Activated CD4-positive, alpha-beta memory T cell treated with anti-CD3 and anti-CD28 coated beads for 36 hours (primary cell): ENCODE measurements at places on chromosomes 13 and 19. TPM values are rescaled to one million over a fixed set of nuclear protein-coding genes. Genes with fewer than 3 reads are reported as not detected.

The DMAC2 gene
- total RNA-seq = 47.5 TPM

The NEK5 gene
- total RNA-seq = 0.05 TPM

The ZNF723 gene
- total RNA-seq = 0.12 TPM

The MEIS3 gene
- 0.63 TPM for total RNA-seq

The UBE2L5 gene
- total RNA-seq = not detected

The SGCG gene
- total RNA-seq = not detected

The DDX39A gene
- total RNA-seq = 204 TPM

The DAND5 gene
- total RNA-seq = 0.12 TPM

The LAMP1 gene
- 46.8 TPM for total RNA-seq

GRCh38 chr13:63408331-63409189 is 1992.9 kb upstream of the PCDH20 start:
- H3K4me3 ChIP-seq = no peak overlapping the region
- no peak overlapping the region for H3K27ac ChIP-seq
- H3K4me1 ChIP-seq = no peaks in the 10 kb centered on the region
- H3K27me3 ChIP-seq = no peaks in the 10 kb centered on the region

DNA sequence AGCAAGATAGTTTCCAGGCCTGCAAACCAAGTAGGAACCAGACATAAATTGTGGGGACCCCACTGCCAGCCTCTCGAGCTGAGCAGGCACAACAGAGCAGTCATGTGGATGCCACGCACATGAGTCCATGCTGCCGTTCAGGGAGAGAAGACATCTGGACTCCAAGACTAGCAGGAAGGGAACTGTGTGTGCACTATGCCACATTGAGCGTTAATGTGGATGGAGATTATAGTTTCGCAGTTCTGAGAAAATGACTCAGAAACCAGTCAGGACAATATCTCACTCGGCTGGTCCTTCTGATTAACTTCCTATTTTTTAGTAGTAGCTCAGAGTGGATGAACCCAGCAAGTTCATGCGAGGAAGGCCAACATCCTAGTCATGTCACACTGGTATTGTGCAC is 124.9 kb downstream of the CRYL1 start:
- H3K4me1 ChIP-seq = peaks cover 10% of the 10 kb centered on the region
- DNase-seq = no peak
- H3K27me3 ChIP-seq = no peaks in the 10 kb centered on the region
- no peak overlapping the region for H3K4me3 ChIP-seq

DNA sequence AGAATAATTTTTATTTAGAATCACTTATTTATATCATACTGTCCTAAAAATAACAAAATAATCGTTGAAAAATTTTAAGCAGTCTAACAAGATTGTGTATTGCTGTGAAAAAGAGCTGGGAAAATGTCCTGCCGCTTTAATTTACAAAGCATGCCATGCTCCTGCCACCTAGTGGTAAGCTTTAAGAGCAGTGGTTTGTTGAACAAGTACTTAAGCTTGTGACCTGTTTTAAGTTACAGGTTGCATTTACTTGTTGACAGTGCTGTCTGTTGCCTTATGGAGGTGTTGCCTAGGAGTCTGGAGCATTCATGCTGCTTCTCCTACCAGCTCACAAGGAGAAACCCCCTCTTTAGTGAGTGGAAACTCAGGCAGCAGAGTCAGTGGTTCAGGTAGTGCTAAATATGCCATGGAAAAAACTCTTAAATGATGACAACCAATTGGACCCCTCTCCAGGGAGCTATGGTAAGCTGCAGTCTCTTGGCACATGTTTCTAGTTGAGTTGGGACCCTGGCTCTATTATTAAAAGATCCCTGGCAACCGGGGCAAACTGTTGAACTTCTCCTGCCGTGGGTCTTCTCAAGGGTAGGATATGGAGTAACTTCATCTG is 68.4 kb downstream of the SPATA13 start:
- peak; percentile 44 for DNase-seq
- H3K36me3 ChIP-seq = no peaks in the 10 kb centered on the region
- no peak overlapping the region for H3K4me3 ChIP-seq
- H3K4me1 ChIP-seq = peaks cover 24% of the 10 kb centered on the region

- no peak for DNase-seq
- H3K4me3 ChIP-seq = no peak overlapping the region
- no peak overlapping the region for H3K27ac ChIP-seq
- H3K36me3 ChIP-seq = no peaks in the 10 kb centered on the region
- H3K27me3 ChIP-seq = no peaks in the 10 kb centered on the region
Measured at GRCh38 chr13:99723878-99724277, 222.6 kb downstream of the TM9SF2 start.

GRCh38 chr13:97023117-97023516 is 28.8 kb upstream of the OXGR1 start:
- H3K4me3 ChIP-seq = no peak overlapping the region

- H3K4me3 ChIP-seq = no peak overlapping the region
- DNase-seq = no peak
- H3K36me3 ChIP-seq = peaks cover 6% of the 10 kb centered on the region
- H3K27ac ChIP-seq = no peak overlapping the region
- peaks cover 4% of the 10 kb centered on the region for H3K4me1 ChIP-seq
Measured at GRCh38 chr19:6952956-6953355, 65.6 kb downstream of the ADGRE1 start.

DNA sequence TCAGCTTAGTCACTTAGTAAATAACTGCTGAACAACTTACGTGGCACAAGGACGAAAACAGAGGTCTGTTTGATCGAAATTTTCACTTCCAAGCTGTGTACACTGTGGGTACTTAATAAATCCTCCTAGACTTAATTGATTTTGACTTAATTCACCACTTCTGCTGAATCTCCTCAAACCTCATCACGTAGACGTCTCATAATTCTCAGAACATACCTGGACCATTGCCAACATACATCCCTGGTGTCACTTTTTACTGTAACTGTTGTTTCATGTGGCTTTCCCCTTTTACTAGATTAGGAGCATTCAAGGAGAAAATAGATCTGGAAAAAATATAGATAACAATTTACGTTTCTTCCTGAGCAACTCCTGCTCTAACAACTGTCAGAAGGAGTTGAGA is 105.0 kb downstream of the MBNL2 start:
- no peak overlapping the region for H3K27ac ChIP-seq
- no peak overlapping the region for H3K4me3 ChIP-seq
- no peaks in the 10 kb centered on the region for H3K27me3 ChIP-seq

DNA sequence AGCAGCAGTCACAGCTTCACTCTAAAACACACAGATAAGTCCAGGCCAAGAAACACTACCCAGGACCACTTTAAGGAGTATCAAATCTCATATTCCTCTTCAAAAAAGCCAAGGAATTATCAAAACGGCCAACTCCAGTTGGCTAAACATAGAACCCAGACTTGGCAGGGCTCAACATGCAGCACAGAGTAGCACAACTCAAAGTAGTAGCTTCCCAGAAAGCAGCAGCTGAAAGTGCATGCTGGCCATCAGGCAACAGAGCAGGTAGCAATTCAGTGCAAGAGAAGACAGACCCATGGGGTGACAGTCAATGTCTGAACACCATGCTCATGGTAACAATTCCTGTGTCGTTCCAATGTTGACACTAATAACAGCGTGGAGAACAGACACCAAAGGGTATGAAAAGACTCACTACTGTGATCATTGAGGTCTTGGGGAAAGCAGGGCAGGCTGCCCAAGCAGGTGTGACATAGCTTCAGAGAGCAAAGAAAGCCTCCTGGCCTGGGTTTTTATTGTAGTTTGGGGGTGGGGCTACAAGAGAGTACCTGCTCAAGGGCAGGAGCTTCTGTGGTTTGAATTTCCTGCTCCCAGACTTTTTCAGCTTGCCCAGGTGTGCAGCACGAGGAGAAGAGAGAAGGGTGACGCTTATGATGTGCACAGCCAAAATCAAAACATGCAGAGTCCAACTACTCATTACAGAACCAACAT is 6.2 kb downstream of the ZNF709 start:
- no peak for DNase-seq
- H3K36me3 ChIP-seq = peaks cover 2% of the 10 kb centered on the region
- H3K4me3 ChIP-seq = no peak overlapping the region
- H3K27ac ChIP-seq = no peak overlapping the region

- H3K4me3 ChIP-seq = no peak overlapping the region
- DNase-seq = no peak
- no peaks in the 10 kb centered on the region for H3K36me3 ChIP-seq
- H3K27ac ChIP-seq = no peak overlapping the region
- peaks cover 6% of the 10 kb centered on the region for H3K27me3 ChIP-seq
Measured at GRCh38 chr13:31595563-31595962, 143.8 kb upstream of the RXFP2 start.

DNA sequence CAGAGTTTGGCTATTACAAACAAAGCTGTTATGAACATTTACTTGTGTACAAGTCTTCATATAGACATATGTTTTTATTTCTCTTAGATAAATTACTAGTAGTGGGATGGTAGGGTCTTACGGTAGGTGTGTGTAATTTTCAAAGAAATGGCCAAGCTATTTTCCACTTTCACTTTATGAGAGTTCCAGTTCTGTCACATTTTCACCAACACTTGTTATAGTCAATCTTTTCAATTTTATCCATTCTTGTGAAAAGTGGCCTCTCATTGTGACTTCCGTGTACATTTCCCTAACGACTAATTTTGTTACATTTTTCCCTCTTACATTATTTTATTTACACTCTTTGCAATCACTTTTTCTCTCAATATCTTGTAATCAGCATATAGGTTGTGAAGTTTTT is 18.3 kb downstream of the MBD3L1 start:
- peaks cover 2% of the 10 kb centered on the region for H3K36me3 ChIP-seq
- H3K4me1 ChIP-seq = no peaks in the 10 kb centered on the region
- no peak overlapping the region for H3K4me3 ChIP-seq
- H3K27me3 ChIP-seq = peaks cover 6% of the 10 kb centered on the region
- no peak for DNase-seq
- no peak overlapping the region for H3K27ac ChIP-seq

DNA sequence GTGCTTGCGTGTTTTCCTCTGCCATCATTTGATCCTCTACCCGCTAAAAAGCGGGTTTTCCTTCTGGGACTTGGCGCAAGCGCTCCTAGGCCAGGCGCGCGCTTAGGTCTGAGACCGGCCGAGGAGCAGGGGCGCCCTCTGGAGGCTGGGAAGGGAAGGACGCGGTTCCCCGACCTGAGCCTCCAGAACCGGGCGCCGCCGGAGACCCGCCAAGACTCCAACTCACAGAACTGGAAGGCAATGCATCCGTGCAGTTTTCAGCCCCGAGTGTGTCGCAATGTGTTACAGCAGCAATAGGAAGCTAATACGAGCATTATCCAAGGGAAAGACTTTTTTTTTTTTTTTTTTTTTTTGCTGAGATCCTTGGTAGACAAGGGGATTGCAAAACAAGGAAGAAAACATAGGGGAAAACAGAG is 190.9 kb downstream of the COL4A1 start:
- H3K27ac ChIP-seq = no peak overlapping the region
- H3K36me3 ChIP-seq = no peaks in the 10 kb centered on the region
- H3K27me3 ChIP-seq = peaks cover 27% of the 10 kb centered on the region
- DNase-seq = peak; percentile 65

DNA sequence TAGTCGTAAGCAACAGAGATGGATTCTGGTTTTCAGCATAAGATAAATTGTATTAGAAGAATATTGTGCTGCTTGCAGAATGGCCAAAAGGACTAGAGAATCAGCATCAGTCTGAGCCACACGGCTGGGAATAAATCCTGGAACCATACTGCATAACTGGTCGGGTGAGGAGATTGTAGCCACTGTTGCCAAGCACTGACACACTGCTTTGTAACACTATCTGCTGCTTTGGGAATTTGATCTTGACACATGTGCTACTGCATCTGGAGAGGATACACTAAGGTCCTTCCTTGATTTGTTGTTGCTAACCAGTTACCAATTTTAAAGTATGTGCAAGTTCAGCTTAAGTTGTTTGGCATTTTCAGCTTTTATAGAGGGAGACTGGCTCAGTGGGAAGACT is 1.9 kb downstream of the HNRNPA1L2 start:
- H3K27me3 ChIP-seq = no peaks in the 10 kb centered on the region
- H3K4me1 ChIP-seq = no peaks in the 10 kb centered on the region
- H3K36me3 ChIP-seq = peaks cover 35% of the 10 kb centered on the region
- H3K4me3 ChIP-seq = no peak overlapping the region
- no peak for DNase-seq

GRCh38 chr13:26923824-26924605 is 163.4 kb upstream of the GPR12 start:
- peaks cover 22% of the 10 kb centered on the region for H3K27me3 ChIP-seq
- no peak overlapping the region for H3K4me3 ChIP-seq
- no peaks in the 10 kb centered on the region for H3K4me1 ChIP-seq
- DNase-seq = no peak

DNA sequence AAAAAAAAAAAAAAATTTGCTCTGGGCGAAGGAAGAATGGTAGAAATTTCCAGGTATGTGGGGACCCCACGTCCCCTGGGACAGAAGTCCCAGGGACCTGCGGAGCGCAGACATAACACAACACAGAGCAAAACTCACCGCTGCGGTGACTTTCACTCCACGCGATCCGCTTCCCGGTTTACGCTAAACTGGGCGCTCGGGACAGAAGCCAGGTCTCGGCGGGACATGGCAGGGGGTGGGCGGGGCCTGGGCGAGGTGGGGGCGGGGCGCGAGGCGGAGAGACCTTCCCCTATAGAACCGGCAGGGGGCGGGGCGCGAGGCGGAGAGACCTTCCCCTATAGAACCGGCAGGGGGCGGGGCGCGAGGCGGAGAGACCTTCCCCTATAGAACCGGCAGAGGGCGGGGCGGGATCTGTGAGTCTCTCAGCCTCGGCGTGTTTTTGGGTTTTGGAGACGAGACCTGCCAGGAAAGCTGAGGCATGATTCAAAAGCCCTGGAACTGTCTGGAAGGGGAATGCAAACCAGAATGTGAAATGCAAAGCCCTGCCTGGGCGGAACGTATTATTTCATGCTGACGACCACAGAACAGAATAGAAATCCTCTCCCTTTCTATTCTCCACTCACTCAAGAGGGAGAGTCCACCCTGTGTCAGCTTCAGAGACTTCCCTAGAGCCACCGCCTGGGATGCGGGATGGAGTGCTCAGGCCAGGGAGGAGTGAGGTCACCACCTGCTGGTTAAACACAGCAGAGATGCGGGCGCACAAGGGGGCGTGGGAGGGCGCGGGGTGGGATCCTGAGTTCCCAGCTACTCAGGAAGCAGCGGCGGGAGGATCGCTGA is 20.2 kb upstream of the ERVV-1 start:
- H3K36me3 ChIP-seq = peaks cover 13% of the 10 kb centered on the region
- DNase-seq = peak; percentile 92
- H3K27me3 ChIP-seq = peaks cover 1% of the 10 kb centered on the region
- peaks cover 11% of the 10 kb centered on the region for H3K4me1 ChIP-seq
- H3K27ac ChIP-seq = peak overlapping the region; percentile 42

DNA sequence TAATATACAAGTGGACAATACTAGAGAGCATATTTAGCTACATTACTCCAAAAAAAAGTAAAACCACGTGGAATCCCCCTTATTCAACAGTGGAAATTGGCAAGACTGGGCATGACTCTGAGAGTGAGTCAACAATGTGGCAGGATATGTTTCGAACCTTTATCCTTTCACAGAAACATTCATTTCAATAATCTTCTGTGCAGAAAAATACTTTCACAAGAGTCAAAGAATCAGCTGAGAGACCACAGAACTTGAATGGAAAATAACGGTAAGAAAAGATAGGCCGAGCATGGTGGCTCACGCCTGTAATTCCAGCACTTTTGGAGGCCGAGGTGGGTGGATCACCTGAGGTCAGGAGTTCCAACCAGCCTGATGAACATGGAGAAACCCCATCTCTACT is 25.1 kb upstream of the CD70 start:
- no peak overlapping the region for H3K4me3 ChIP-seq
- peaks cover 2% of the 10 kb centered on the region for H3K36me3 ChIP-seq
- DNase-seq = peak; percentile 64
- peaks cover 32% of the 10 kb centered on the region for H3K4me1 ChIP-seq
- H3K27me3 ChIP-seq = peaks cover 28% of the 10 kb centered on the region
- peak overlapping the region; percentile 59 for H3K27ac ChIP-seq

- no peak overlapping the region for H3K27ac ChIP-seq
- H3K36me3 ChIP-seq = no peaks in the 10 kb centered on the region
- DNase-seq = no peak
- peaks cover 22% of the 10 kb centered on the region for H3K4me1 ChIP-seq
Measured at GRCh38 chr19:50725218-50725910, 2.2 kb downstream of the CLEC11A start.
